ENCODE measurements at places on chromosomes 12 and 14.

DNA sequence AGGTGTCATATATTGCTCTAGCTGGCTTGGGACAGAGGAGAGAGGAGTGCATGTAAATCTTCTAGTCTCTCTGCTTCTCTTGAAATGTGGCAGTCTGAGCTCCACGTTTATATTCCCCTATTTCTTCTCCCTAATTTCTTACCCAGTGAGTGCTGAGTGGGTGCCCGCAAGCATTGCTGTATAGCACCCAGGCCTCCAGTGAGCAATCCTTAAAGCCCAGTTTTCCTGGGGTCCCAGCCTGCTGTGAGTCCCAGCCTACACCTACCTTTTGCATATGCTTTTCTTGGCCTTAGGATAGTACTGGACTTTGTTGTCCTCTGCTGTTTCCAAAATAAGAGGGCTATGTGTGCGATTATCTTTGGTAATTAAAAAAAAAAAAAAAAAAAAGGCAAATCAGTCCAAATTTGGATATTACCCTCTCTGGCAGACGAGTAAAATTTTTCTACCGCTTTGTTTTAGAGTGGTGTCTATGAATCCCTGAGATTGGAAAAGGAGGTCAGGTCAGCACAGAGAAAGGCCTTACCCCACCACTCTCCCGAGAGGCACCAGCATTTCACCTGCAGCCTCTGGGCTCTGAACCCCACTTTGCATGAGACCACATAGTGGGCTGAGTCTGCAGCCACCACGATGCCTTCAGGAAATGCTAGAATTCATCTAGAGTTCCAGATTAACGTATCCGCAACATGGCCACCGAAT lies 1.1 kb downstream of the MGST1 start:
- no peak for DNase-seq

GRCh38 chr12:74945771-74946198 lies 263.9 kb downstream of the KCNC2 start:
- no peak for DNase-seq

DNA sequence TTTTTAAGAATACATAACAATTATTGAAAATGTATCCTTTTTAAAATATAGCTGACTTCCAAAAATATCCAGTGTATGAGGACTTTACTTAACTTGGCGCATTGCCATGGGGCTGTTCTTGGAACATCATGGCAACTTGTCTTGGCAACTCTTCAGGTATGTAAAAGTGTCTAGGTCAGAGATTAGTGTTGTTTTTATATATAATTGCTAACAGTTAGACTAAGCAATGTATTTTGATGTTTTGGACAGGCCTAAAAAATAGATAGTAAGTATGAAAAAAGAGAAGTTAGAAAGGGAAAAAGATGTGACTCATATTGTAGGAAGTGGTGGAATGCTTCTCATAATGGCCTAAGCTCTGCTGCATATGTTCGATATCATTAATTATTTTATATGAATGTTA lies 70.9 kb downstream of the MON2 start:
- no peak for DNase-seq

DNA sequence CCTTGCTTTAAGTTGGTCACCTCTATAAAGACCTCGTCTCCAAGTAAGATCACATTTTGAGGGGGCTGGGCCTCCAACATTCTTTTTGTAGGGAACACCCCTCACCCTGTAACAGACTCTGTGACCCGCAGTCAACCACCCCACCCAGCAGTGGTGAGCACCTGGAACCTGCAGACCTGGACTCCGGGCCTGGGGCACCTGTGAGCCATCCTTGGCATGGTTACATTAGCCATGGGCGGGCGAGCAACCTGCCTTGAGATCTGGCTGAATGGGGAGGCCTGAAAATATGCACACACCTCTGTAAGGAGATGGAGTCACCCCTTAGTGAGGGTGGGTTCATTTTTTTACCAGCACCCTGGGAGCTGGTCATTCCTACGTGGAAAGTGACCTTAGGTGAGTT lies 95.3 kb downstream of the RIMBP2 start:
- no peak for DNase-seq

DNA sequence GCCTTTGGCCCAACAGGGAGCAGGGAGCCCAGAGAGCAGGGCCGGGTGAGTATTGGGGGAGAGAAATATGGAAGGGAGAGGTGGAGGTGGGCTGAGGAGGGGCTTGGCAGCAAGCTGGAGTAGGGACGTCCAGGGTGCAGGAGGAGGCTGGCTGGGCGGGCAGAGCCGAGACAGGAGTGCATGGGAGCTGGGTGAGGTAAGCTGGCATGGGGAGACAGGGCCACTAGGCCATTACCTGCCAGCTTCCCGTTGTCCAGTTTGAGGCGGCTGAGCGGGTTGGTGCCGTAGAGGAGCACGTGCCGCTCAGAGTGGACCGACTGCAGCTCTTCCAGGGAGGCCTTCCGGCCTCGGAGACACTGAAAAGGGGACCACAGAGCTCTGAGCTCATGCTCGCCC lies 18.3 kb downstream of the SLC48A1 start:
- DNase-seq, result no peak

- DNase-seq, result no peak
Measured at GRCh38 chr12:41014643-41015020, 173.5 kb upstream of the PDZRN4 start.

DNA sequence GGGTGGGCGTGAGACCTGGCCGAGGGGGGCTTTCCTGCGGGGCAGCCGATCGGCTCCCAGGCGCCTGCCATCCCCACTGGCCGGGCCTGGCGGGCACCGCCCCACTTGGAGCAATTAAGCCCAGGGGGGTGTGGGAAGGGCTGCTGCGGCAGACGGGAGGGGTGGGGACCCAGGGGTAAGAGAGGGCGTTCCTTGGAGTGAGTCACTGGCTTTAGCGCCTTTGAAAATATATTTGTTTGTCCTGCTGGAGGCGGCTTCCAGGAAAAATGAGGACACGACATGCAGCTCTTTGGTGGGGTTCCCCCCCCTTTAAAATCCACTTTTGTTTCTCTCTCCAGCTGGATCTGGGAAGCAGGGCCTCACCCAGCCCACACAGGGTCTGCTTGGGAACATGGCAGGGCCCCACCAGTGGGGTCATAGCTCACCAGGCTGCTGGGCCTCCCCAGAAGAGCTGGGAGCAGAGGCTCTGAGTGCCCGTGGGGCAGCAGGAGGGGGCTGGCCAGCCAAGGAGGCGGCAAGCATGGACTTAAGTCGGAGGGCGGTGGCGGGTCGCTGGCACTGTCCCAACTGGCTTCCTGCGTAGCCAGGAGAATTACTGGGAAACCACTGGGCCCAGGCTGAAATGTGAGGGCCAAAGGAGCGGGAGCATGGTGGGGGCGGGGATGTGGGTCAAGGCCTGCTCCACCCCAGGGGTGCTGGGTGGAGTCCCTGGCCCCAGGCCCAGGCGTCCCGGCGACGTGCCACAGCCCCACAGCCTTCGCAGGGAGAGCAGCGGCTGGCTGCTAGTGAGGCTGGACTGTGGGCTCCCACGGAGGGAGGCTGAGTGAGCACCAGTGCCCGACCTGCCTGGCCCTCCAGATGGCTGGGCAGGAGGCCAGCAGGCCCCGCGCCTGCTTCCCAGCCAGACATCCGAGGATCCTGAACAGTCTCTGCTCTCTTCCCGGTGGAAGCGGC lies 128.0 kb downstream of the RFLNA start:
- DNase-seq, result no peak

DNA sequence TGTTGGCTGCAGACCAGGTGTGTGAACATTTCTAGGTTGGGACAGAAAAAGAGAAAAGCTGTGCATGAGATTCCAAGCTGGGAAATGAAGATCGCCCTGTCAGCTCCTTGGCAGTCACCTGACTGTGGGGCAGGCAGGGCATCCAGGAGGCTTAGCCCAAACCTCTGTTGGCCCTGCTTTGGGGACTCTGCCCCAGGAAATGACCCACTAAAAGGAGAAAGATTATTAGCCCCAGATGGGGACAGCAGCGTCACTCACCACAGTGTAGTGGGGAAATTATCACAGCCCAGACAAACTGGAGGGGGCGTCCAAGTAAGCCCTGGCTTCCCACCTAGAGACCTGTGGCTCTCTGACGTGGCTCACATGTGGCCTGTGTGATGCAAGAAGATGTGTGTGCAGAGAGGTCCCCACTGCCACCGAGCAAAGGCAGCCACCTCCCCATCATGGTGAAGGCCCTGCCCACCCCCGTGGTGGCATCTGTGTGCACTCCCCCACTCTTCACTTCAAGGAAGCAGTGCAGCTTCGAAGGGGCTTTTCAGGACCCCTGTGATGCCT lies 39.1 kb downstream of the DIO3 start:
- no peak for DNase-seq

DNA sequence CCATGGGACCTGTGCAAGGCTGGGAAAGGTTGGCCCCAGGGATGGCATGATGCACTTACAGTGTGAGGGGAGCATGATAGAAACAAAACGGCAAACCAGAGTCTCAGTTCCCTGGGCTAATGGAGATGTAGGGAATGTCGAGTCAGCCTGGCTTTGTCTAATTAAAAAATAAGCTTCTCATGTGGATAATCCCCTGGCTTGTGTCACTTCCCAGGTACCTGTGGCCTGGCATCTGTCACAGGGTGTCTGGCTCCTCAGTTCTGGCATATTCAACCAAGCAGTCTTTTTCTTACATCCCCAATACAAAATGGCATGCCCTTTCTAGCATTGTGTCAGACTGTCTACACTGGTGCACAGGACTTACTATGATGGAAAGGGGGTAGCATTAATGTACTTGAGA lies 261.4 kb downstream of the GRIN2B start:
- no peak for DNase-seq

DNA sequence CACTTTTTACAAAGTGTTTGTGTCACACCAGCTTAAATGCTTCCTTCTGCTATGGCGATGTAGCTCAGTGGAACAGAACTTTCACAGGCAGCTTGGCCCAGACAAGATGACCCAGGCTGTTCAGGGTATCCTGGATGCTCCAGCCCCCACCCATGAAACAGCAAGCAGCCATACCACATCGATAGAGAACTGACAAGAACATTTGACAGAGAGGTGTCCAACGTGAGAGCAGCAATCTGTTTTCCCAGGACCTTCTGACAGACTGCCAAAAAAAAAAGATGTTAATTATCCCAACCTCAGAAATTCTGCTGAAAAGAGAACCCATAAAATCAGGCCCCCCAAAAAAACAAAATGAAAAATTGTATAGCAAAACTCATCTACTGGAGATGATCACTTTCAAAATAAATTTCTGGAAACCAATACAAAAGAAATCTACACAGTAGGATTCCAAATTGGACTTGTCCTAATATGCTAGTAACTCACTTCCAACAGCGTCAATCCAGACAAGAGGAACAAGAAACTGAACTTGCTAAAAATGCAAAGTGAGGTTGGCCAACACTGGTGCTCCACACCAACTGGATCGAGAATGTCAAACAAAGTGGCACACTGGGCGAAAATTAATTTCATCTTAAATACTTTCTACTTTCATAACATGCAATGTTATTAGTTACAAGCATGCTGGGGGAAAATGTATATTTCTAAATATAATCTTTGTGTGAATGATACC lies 118.8 kb downstream of the DPF3 start:
- DNase-seq, result no peak

DNA sequence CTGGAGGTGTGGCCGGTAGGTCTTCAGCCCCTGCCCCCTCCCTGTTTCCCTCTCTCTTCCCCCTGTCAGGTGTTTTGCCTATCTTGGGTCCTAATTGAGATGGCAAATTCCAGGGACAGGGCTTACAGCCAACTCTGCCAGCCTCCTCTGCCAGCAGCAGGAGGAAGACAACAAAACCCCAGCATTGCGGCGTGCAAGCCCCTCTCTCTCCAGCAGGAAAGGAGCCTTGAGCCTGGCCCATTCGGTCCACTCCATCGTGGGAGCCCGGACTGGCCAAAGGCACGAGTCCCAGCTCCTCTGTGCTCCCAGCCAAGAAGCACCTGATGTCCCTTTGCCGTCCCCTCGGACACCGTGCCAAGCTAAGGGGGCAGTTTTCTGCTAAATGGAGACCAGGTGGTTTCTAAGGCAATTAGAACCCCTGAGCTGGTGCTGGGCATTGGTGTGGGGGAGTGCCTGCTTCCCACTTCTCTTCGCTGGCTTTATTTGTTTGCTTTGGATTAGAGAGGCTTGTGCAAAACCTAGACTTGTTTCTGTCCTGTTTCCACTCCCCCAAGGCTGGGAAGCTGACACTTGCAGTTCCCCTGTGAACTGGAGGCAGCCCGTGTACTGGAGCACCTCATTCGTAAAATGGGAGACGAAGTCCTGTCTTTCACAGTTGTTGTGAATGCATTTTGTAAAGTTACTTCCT lies 57.1 kb upstream of the LHX5 start:
- no peak for DNase-seq

DNA sequence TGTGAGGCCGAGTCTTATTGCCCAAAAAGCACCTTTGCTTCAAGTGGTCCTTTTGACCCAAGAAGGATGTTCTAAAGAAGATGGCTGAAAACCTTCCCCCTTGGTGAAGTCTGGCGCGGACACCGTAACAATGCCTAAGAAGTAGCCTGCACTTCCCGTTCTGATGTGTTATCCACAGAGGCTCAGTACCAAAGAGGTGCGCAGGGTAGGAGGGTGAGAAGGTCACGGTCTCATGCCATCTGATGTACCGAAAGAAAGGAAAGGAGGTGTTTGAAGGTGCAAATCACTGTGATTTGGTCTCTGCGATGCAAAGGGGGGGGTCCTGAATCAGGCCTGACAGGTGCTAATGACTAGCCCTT lies 9.9 kb downstream of the PEBP1 start:
- DNase-seq, result no peak

DNA sequence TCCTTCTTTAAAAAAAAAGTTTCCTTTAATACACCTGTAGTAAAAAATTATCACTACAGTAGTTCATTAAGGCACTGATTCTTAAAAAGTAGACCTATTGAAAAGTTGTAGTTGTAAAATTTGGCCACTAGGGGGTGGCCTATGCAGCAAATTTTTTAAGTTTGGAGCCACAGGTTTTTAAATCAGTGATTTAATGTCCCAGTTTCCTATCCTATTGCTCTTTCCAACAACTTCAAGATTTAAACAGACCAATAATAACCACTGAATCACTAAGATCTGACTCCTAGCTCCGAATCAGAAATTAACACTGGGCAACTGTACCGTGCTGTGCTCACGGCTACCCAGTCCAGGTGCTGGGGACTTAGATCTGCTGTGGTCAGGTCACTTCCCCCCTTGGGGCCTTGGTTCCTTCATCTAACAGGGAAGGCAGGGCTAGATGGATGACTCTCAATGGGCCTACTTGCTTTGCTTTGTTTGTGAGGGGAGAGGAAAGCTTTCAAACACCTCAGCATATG lies 279.3 kb downstream of the MED13L start:
- DNase-seq, result no peak

- DNase-seq, result no peak
Measured at GRCh38 chr12:12138203-12139154, 67.7 kb downstream of the BCL2L14 start.

GRCh38 chr14:61573748-61574513 lies 121.4 kb upstream of the HIF1A start:
- DNase-seq, result no peak

GRCh38 chr12:62860501-62861411 lies 74.2 kb downstream of the PPM1H start:
- DNase-seq, result no peak

GRCh38 chr14:89288114-89288513 lies 128.9 kb downstream of the FOXN3 start:
- no peak for DNase-seq

GRCh38 chr14:100915560-100915959 lies 12.0 kb upstream of the RTL1 start:
- no peak for DNase-seq
